Activated T-cell treated with anti-CD3 and anti-CD28 coated beads, Interleukin-2, amount 50 U/mL, for 24 hours (primary cell): ENCODE measurements at places on chromosomes 2 and 18.

DNA sequence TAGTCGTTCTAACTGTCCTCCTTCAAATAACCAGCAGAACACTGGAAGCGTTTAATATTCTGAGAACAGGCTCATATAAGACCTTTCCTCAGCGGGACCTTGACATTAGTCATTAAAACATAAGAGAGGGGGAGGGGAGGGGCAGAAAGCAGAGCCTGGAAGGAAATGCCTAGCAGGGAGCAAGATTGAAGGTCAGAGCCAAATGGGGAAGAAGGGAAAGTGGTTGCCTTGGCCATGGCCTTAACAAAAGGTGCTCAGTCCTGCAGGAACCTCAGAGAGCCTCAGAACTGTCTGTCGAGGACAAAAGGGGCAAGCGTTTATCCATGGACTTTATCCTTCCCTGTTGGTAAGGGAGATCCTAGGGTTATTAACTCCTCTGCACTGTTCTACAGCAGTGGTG lies 856 bp upstream of the PLA2R1 start:
- no peak for DNase-seq

- no peak for DNase-seq
These were observed 89.5 kb upstream of the ODC1 start for GRCh38 chr2:10537522-10538199.

- DNase-seq: no peak
These were observed 19.1 kb upstream of the B3GNT2 start for GRCh38 chr2:62176801-62177200.

DNA sequence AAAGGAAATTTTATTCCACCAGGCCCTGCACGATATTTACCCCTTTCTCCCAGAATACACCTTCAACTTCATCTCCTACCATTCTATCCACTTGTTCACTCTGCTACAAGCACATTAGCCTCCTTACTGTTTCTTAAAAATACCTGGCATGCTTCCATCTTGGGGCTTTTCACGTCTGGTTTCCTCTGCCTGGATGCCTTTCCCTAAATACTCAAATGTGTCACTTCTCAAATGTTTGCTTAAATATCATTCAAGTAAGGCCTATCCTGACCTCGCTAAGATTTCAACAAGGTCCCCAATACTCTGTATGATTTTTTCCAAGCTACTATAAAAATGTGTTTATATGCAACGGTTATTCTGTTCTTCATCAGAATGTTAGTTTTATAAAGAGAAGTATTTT lies 433.0 kb upstream of the CHAC2 start:
- no peak for DNase-seq
